Stimulated activated CD4-positive, alpha-beta T cell treated with anti-CD3 and anti-CD28 coated beads, Interleukin-4, amount 100 ng/mL, for 1 hour (primary cell): ENCODE measurements at places on chromosomes 2 and 18.

DNA sequence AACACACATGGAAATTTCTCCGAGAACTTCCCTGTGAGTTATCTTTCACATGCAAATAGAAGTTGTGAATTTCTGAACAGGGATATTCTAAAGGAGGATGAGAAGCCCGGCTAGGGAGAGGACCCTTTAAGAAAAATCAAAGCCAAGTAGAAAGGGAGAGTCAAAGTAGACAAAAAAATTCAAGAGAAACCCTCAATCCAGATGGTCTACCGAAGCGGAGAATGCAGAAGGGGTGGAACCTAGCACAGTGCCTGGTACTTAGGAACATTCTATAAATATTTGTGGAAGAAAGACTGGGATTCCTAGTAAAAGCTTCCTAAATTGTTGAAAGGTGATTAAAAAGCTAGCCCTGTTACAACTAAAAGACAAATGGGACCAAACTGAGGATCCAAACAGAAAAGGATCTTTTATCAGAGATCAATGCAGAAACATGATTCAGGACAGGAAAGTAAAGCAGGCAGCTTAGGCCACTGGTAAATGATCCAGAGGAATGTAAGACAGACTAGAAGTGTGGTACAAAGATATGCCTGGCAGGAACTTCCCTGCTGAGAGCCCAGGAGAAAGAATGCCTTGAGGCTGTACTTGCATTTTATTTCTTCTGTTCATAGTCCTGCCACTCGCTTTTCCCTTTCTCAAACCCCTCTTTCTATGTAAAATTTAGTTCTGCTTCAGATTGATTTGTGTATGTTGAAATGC, 19.5 kb upstream of the GLS start:
- DNase-seq, result no peak

- no peak for DNase-seq
These were observed 108.7 kb downstream of the C18orf54 start for GRCh38 chr18:54466248-54467005.

DNA sequence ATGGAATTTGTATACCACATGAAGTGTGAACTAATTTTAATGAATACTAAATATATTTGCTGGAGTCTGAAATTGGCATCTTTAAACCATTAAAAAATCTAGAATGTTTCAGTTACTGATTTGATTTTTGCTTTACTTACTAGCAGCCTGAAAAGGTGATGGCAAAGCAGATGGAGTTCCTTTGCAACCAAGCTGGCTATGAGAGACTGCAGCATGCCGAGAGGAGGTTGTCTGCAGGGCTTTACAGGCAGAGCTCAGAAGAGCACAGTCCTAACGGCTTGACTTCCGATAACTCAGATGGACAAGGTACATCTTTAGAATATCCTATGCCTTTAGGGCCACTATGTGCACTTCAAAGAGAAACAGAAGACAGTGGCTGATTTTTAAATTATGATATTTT, 36.5 kb downstream of the NAB1 start:
- no peak for DNase-seq

- no peak for DNase-seq
These were observed 219.8 kb downstream of the ATAD2B start for GRCh38 chr2:23707096-23707495.

DNA sequence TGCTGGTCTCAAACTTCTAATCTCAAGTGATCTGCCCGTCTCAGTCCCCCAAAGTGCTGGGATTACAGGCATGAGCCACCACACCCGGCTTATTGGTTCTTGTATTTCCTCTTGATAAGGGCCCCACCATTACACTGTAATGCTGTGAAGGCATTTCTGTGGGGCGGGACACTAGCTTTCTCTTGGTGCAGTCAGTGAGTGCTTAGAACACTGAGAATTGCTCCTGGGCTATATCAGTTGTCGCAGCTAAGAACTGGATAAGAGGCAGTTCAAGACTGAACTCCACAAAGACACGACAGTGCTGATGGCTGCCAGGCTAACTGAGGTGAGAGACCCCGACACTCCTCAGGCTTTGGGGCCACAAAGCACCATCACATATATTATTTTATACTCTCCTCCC, 2.1 kb downstream of the KHK start:
- DNase-seq, result no peak

DNA sequence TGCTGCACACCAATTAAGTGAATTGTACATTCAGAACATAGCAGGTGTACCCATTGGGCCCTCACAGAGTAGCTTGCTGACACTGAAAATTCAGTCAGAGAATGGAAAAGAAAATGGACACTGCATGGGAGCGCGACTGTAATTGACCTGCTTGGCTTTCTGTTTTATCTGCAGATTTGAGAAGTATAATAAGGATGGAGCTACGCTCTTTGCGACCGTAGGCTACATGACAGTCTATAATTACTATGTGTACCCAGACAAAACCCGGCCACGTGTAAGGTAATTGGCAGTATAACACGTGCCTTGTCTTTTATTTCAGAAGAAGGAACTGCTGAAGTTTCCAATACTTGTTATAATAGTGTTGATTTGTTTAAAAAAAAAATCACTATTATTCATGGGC, 33.5 kb upstream of the METAP1D start:
- no peak for DNase-seq

GRCh38 chr2:43513216-43513615, 82.6 kb downstream of the THADA start:
- no peak for DNase-seq

DNA sequence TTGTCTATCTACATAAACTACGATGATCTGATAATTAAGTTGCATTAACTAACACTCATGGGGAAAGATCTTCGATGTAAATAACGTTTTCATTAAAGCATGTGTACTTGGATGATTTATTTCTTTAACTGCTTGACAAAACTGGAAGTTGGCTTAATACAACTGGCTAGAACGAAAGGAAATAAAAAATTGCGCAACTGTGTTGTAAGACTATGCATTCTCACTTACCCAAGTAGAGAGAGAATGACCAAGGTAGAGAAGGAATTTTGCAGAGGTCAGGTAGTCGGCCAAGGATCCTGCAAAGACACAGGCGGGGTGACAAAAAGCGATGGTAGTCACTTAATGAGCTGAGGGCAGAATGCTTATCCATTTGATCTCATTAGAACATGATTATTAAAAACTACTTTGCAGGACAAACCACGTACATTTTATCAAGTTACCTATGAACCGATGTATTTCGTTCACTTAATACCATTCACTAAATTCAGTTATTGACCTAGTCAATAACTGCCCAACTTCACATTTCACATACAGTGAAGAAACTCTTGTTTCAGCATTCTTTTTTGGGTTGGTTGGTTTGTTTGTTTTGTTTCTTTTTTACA, 900 bp downstream of the SLC40A1 start:
- no peak for DNase-seq

DNA sequence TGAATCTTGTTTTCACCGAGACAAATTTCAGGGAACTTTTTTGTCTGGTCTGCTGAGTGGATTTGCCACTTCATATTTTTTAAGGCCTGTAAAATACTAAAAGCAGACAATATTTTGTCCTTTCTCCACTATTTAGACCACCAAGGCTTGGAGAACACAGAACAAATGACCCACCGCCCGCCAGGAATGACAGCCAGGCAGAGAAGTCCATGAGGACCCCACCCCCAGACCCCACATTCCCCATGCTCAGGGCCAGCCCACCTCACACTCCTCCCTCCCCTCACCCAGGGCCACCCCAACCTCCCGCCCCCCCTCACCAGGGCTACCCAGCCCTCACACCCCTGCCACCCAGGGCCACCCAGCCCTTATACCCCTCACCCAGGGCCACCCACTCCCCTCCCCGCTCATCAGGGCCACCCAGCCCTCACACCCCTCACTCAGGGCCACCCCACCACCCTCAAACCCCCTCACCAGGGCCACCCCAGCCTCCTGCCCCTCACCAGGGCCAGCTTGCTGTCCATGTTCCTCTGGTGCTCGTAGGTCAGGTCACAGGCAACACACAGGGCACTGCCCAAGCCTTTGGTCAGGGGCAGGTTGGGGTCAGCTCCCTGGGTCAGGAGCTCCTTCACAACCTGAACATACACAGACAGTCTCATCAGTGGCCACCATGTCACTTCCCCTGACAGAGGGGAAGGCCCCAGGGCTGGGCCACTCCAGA, 50.6 kb downstream of the ANKMY1 start:
- no peak for DNase-seq

DNA sequence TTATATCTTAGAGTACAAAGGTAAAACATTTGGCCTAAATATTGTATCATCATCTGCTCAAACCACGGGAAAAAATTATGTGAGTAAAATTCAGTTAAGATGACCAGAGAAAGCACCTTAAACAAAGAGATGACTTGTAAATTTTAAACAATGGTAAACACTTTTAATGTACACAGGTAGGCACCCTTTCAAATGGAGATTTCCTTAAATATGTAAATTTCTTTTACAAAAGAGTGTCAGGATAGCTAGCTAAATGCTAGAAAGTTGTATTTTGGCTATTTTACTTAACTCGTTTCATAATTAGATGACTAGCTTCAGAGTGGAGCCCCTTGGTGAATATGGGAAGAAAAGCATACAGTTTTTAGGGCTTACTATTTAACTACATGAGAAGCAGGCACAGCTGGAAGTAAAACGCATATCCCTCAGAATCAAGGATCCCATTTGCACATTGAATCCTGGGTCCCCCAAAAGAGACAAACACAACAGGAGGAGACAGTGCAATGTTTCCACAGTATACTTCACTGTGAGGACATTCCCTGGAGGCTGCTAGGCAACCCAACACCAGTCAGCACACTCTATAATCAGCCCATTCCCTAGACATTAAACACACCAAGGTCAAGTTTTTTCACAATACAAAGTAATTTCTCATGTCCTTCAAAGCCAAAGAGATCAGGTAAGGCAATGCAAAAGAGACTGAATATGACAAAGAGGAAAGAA, 1154.4 kb downstream of the DPP10 start:
- DNase-seq, result no peak

DNA sequence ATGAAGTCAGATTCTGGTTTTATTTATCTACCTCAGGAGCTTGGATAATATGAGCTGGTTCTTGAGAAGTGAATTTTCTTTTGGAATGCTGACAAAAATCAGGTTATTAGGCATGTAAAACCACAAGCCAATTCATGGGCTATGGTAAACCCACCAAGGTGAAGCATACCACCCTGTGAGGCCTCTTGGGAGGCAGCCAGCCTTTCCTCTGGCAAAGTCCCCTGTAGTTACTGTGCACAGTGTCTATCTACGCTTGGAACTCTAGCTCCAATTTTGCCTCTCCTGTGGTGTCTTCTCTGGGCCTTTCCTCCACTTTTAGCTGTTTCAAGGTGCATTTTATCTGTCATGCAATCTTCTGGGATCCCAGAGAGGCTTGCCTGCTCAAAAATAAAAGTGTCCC, 242.7 kb upstream of the ZSWIM2 start:
- no peak for DNase-seq

- peak; percentile 64 for DNase-seq
These were observed 27.8 kb upstream of the GAREM2 start for GRCh38 chr2:26144953-26145680.

DNA sequence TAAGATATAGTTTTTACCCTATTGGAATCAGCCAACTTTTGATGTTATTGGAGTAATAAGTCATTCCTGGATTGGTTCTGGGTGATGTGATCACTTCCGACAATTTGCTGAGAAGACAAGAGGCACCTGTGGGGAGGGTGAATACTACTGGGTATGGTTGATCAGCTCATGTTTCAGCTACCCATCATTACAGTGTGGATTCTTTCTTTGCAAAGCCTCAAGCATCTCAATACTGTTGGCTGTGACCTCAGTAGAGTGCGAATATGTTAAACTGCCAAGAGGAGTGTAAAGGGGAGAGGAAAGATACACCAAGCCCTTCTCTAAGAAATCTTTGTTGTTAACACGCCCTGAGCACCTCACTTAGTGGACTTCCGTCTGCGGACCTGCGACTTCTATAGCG, 317.7 kb downstream of the TDRD15 start:
- DNase-seq, result no peak

- no peak for DNase-seq
These were observed 282.4 kb upstream of the NETO1 start for GRCh38 chr18:73150199-73150598.

DNA sequence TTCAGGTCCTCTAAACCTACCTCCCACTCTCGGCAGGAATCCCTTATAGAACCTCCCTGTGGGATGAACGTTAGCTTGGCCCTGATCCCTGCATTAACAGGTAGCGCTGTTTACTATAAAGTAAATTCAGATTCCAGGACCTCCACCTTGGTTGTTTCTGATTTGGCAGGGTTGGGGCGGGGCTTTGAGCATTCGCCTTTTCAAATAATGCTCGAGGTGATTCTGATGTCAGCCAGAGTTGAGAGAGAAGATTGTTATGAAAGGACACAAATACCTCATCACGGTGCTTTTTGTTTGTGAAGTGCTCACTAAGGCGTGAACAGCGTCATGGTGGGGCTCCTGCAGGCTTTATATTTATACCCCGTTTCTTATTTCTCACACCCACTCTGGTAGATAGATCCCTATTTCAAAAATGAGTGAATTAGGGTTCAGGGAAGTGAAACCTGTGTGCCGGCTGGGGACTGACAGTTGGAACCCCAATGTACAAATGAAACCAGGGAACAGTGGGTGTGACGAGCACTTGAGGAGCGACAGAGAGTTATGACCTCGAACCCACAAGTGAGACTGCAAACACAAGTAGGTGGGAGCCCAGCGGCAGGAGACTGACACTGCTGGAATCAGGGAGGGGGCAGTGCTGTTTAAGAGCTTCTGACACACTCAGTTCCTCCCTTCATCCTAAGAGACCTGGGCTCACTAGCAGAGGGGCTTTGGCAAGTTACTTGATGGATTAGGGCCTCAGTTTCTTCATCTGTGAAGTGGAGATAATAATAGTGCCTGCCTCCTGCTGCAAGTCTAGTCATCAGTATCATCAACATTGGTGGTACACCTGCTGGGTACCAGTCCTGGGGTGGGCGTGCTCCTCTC, 14.2 kb upstream of the CXCR4 start:
- DNase-seq, result peak; percentile 39

DNA sequence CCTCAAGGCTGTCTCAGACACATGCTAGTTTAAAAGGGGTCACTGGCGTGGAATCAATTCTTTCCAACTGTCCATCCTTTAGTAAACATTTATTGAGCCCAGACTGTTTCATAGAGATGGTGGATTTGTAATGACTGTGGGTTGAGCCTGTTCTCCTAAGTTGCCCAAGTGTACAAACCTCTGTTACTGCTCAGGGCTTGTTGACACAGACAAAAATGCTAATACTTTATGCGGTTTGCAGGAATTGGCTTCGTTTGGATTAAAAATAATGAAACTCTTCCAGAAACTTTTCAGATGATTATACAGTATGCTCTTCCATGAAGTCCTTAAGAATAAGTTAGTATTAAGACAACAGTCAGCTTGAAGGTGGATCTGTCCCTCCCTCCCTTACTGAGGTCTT, 83.6 kb upstream of the MGAT5 start:
- no peak for DNase-seq

DNA sequence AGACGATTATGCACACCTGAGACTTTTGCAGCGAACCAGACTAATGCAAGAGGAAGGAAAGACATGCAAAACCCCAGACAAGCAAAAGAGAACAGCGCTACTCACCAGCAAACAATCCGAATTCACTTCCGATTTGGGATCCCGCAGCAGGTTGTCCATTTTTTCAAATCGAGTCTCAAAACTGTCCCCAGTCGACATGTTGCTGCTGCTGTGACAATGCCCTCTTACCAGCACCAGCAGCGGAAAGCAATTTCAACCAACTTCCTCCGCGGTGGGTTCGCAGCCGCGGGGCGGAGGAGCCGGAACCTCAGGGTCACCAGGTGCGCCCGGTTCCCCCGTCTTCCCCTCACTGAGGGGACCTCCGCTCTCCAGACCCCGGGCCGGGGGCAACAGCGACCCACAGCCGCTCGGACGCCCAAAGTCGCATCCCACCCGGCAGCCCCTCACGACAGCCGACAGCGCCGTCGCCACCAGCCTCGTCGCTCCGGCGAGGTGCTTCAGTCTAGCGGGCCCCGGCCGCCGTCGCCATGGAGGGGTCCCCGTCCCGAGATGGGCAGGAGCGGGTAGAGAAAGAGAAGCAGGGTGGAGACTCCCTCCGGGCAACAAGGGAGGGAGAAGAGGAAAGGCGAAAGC, 784 bp downstream of the ROCK1 start:
- peak; percentile 59 for DNase-seq
